Fibroblast of skin of scalp (primary cell): ENCODE measurements at places on chromosomes 7 and 10.
A peak's percentile ranks its signal among the peaks of the same experiment; 100 is the strongest.

DNA sequence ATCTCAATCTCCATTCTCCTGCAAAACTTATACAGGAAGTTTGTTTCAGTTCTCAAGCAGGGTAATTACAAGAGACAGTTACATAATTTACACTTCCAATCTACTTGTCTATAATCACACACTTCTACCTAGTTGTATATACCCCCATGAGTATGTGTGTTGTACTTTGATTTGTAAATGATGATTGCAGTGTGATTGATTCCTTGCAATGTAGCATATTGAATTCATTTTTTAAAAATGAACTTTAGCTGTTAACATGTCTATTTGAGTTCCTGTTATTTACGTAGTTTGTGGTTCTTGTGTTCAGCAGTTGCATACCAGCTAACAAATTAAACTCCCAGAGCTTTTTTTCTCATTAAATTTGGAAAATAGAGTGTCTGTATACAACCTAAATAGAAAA lies 102.5 kb upstream of the SAMD8 start:
- no peak for DNase-seq

DNA sequence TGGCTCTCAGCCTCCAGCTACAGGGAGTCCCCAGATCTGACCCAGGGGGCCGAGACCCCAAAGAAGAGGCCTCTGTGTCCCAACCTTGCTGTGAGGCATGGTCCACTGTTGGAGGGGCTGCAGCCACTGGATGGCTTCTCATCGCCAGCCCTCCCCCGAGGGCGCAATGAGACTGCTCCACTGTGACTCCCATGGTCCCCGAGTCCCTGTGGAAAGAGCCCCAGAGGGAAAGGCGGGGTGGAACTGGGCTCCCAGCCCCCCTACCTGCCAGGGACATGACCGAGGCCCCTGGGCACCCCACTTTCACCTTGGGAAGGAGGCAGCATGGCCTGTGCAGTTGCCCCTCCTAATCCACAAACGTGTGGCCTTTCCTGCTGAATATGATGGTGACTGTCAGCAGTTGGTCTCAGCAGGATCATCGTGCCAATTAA lies 33.5 kb upstream of the RET start:
- no peak for DNase-seq

- DNase-seq, result peak; percentile 47
Observed at GRCh38 chr10:20855398-20856038, 41.6 kb downstream of the NEBL start.

DNA sequence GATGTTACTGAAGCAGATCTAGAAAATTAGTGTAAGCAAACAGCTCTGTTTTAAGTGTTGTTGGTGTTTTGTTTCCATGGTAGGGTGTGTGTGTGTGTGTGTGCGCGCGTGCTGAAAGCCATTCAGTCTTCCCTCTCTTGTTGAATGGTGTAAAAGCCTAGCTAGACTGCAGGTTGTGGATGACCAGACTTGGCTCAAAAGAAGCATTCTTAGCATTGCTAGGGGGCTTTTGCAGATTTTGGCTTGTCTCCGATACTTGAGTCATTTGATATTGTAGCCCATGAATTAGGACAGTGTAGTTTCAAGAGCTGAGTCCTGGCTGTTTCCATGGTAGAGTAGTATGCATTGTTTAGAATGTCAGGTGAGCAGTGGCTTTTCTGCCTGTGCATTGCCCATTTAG lies 99.1 kb downstream of the SND1 start:
- peak; percentile 75 for DNase-seq

DNA sequence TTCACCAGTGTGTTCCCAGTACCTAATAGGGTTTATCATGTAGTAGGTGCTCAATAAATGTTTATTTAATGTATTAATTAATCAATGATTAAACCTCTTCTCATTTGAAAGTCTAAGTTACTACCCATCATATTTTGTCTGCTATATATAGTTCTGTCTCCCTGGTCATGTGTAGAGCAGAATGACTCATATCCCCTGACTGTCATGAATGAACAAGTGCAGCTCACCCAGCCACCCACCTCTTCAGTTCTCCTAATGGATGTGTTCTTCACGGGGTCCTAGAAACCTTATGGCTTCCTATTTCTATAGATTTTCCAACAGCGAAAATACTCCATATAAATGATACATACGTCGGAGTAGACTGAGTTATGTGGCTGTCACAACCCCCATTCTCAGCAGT lies 64.5 kb downstream of the HIF1AN start:
- DNase-seq, result no peak

DNA sequence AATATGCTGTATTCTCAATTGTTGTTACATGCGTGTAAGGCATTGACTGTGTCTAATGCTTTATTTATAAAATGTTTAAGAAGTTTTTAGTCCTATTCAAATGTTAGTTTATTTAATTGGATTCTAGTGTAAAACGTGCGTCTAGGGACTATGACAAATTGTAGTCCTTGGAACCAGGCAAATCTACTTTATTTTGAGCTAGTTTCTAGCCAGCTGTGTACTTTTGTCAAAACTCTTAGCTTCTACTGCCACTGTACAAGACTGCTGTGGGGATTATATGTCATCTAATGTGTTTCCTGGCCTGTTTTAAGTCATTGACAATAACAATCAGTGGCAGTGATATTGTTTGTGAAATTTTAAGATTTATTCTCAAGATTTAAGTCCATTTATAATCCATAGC lies 220.5 kb upstream of the SEMA3D start:
- DNase-seq, result no peak

GRCh38 chr7:92720604-92721350 lies 115.6 kb downstream of the CDK6 start:
- no peak for DNase-seq

GRCh38 chr10:109308971-109309370 lies 614.3 kb downstream of the XPNPEP1 start:
- no peak for DNase-seq
